Fibroblast of skin of scalp (primary cell): ENCODE measurements at places on chromosomes 6 and 20.
A peak's percentile ranks its signal among the peaks of the same experiment; 100 is the strongest.

- DNase-seq: no peak
Measured at GRCh38 chr20:46350986-46351267, 42.6 kb upstream of the CDH22 start.

GRCh38 chr6:10381133-10381829 lies 33.6 kb downstream of the TFAP2A start:
- peak; percentile 1 for DNase-seq

GRCh38 chr6:166809721-166810120 lies 146.6 kb downstream of the RNASET2 start:
- DNase-seq: no peak

DNA sequence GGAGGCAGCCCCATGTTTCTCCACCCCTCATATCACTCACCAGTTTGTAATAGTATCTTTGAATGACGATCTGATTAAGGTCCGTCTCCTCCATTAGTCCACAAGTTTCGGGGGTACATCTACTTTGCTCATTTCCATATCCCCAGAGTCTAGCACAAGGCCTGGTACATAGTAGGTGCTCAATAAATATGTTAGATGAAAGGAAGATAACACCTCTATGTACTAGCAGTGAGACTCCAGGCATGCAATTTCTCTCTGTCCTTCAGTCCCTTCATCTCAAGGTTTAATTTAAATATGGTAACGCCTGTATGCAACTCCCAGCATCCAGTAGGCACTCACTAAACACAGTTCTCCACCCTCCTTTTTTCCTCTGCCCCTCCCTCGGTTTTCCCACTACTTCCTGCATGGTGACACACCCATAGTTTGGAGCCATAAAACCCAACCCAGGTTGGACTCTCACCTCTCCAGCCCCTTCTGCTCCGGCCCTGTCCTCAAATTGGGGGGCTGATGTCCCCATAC lies 461 bp upstream of the HNF4A start:
- no peak for DNase-seq

- peak; percentile 7 for DNase-seq
Measured at GRCh38 chr6:14197118-14197517, 79.5 kb downstream of the CD83 start.
